Fibroblast of lung (primary cell): ENCODE measurements at places on chromosomes 16 and 17.

DNA sequence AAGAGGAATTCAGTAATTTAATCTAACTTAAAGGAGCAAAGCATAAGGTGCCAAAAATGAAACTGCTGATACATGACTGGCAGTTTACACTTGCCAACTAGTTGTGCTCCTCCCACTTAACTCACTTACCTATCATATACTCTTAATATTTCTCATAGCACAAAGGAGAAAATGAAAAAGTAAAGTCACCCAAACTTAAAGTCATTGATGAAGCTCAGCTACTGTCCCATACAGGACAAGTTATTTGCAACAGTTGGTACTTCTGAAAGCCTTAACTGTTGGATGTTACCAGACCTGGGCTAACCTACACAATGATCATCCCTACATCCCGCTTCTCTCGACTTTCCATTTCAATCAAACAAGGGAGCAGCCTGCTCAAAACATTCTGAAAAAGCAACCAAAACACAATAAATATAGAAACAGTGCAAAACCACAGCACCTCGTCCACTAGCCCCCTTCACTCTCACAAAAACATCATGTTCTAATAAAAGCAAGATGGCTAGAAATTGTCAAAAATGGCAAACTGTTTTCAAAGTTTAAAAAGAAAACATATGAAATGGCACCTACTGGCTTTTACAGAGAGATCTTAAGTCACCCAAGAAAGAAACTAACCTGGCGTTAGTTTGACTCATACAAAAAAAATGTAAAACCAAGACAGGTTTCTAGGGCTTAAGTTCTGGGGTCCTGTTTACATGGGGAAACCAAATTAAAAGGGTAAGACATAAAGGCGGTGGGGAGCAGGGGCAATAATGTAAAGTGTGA is 868 bp downstream of the MED13 start:
- H3K4me3 ChIP-seq = peak overlapping the region; percentile 57
- H3K4me1 ChIP-seq = peaks cover 2% of the 10 kb centered on the region
- H3K27me3 ChIP-seq = no peaks in the 10 kb centered on the region
- H3K36me3 ChIP-seq = no peaks in the 10 kb centered on the region
- peak; percentile 48 for DNase-seq

- peak; percentile 31 for DNase-seq
- peak overlapping the region; percentile 60 for H3K27ac ChIP-seq
- peaks cover 7% of the 10 kb centered on the region for H3K4me1 ChIP-seq
- no peaks in the 10 kb centered on the region for H3K27me3 ChIP-seq
Measured at GRCh38 chr17:40415390-40415789, 2.3 kb downstream of the TOP2A start.

DNA sequence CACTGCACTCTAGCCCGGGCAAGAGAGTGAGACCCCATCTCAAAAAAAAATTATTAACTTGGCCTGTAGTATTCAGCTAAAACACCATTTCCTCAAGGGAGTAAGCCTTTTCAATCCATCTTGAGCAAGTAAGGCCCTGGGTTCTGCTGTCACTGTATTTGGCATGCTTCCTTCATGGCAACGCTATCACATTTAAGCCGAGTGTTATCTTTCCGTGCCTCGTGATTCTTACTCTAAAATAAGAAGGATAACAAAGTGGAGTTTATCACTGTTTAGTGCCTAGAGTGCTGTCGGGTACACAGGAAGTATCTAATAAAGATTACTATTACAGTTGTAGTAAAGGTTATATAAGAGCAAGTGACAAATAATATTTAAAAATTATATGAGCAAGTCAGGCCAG is 8.8 kb downstream of the VPS53 start:
- H3K4me3 ChIP-seq = no peak overlapping the region
- DNase-seq = no peak
- no peaks in the 10 kb centered on the region for H3K27me3 ChIP-seq
- H3K4me1 ChIP-seq = peaks cover 3% of the 10 kb centered on the region

DNA sequence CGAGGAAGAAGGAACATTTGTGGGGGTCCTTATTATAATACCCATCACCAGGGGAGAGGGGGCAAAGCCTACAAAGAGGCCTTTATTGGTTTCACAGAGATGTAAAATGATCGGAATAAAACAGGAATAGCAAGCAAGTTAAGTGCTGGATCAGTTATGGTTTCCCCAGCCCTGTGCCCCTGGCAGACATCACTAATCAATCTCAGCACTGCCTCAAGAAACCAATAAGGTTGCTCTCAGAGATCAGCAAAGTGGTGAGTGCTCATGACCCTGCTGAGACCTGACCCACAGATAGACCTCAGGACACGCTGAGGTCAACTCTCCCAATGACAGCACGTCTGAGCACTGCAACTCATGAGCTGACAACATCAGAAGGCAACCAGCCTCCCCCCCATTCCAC is 66.3 kb downstream of the ZNF423 start:
- peaks cover 2% of the 10 kb centered on the region for H3K27me3 ChIP-seq
- no peaks in the 10 kb centered on the region for H3K36me3 ChIP-seq
- H3K4me1 ChIP-seq = no peaks in the 10 kb centered on the region
- H3K4me3 ChIP-seq = no peak overlapping the region
- DNase-seq = no peak

GRCh38 chr17:7573324-7574080 is 5.9 kb upstream of the CD68 start:
- peak; percentile 96 for DNase-seq
- H3K27ac ChIP-seq = peak overlapping the region; percentile 98
- H3K4me1 ChIP-seq = peaks cover 25% of the 10 kb centered on the region
- H3K27me3 ChIP-seq = no peaks in the 10 kb centered on the region

DNA sequence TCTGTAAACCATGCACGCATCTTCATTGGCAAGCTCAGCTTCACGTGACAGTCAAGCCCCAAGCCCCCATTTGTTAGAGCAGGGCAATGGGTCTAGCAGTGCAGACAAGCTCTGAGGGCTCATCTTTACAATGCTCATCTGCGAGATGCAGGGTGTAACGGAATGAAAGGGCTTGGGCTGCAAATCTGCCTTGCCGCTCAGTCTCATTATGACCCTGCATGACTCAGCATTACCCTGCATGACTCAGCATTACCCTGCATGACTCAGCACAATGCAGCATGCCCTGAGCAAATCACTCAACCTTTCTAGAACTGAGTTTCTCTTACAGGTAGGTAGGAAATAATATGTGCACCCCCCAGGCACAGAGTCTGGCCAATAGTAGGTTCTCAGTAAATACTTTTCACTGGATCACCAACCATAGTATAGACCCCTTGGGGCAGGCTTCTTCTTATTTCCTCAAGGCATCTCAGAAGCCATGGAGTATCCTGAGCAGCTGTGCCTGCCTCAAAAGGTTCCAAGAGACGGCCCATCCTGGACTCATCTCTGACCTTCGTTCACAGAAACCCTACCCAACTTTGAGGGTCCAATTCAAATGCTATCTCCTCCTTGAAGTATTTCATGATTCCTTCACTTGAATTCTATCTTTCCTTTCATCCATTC is 391.3 kb upstream of the CDH5 start:
- no peak overlapping the region for H3K27ac ChIP-seq
- no peaks in the 10 kb centered on the region for H3K4me1 ChIP-seq
- no peaks in the 10 kb centered on the region for H3K27me3 ChIP-seq
- no peak overlapping the region for H3K4me3 ChIP-seq
- peak; percentile 71 for DNase-seq

DNA sequence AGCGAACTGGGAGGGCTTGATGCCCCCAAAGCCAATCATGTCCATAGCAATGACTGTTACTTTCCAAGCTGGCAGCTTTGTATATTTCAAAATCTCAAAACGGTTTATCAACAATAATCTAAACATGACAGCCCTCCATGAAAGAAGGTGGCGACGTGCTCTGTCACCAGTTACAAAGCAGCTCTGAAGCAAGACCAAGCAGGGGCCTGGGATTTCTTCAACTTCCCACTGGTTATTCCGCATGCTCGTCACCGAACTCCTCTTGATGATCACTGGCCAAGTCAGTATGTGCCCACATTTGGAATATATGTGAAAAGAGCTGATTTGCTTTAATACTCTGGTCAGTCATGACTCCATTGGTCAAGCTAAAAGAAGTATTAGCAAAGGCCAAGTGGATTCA is 175.6 kb downstream of the VPS53 start:
- H3K27ac ChIP-seq = no peak overlapping the region
- no peak overlapping the region for H3K4me3 ChIP-seq
- H3K4me1 ChIP-seq = no peaks in the 10 kb centered on the region

DNA sequence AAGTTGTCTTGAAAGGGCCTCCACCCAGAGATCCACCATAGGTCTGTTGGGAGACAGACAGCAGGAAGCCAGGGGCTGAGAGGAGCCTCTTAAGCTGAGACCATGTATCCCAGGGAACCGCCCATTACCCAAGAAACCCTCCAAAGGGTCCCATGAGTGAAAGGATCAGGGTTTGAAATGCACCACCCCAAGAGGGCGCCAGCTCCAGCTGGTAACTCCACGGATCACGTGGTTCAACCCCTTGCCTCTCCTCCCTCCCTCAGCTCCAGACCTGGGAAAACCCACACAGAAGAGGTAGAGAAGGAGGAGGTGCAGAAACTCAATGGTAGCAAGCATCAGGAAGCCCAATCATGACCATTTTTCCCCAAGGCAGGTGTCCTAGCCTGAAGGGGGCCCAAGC is 148.7 kb downstream of the AIPL1 start:
- H3K27ac ChIP-seq = no peak overlapping the region
- no peak for DNase-seq
- H3K36me3 ChIP-seq = no peaks in the 10 kb centered on the region
- no peaks in the 10 kb centered on the region for H3K27me3 ChIP-seq
- no peaks in the 10 kb centered on the region for H3K4me1 ChIP-seq
